Effector memory CD4-positive, alpha-beta T cell (primary cell): ENCODE measurements at places on chromosomes 6 and 20.

DNA sequence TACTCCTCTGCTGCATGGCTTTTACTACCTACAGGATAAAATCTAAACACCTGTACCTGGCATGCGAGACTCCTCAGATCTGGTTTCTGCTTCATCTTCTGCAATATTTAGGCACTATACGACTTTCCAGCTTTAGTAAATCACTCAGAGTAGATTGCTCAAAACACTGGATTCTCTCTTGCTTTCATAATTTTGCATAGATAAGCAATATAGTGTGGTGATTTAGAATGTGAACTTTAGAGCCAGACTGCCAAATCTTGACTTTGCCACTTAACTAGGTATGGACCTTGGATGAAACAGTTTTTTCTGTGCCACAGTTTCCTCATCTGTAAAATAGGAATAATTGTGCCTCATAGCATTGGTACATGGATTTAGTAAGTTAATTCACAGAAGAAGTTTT, 28.9 kb downstream of the CEP57L1 start:
- no peak for DNase-seq

- no peak for DNase-seq
Observed at GRCh38 chr6:64717281-64717680, 989.7 kb downstream of the EYS start.

DNA sequence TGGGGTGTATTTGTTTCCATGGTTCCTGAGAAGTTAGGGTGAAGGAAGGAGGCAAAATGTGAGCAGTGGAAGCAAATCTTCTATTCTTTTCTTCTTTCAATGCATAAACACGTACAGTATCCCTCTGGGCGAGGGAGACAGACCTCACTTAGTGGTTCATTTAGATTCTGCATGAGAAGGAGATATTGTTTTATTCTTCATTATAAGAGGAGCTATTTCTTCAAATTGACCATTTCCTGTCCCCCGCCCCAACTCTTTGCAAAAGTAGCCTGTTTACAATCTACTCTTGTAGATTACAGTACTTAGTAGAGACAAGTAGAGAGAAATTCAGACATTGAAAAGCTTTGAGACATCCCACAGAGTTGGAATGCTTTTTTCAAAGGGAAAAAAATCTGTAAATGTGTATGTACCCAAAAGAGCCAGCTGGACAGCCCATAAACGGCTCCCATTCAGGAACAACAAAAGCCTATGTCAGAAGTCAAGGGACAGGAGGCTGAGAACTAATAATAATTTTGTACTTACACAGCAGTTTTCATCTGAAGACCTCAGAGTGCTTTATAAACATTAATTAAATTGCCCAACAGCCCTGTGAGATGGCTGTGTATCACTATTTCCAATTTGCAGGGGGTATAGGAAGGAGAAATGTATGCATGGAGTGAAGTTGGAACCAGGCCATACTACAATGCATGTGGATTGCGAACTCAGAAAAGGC, 23.9 kb downstream of the CD83 start:
- no peak for DNase-seq

GRCh38 chr6:107817784-107818183, 6.3 kb downstream of the SCML4 start:
- DNase-seq, result no peak

GRCh38 chr6:125537090-125537489, 212.3 kb upstream of the HEY2 start:
- DNase-seq, result no peak

DNA sequence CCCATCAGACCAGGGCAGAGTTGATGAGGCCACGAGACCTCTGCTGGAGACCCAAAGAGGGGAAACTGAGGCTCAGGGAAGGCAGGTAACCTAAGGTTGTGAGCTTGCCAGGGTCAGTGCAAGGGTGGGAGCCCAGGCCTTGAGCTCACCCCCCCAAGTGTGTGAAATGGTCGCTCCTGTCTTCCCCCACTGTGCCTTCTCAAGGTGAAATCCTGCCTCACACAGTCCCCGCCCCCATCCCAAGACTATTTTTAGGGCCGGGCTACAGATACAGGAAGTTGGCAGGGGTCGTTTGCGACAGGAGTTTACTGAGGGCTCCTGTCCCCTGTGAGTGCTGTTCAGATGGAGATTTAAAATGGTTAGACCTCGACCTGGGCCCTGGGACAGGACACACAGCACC, 18.7 kb upstream of the GATA5 start:
- no peak for DNase-seq

DNA sequence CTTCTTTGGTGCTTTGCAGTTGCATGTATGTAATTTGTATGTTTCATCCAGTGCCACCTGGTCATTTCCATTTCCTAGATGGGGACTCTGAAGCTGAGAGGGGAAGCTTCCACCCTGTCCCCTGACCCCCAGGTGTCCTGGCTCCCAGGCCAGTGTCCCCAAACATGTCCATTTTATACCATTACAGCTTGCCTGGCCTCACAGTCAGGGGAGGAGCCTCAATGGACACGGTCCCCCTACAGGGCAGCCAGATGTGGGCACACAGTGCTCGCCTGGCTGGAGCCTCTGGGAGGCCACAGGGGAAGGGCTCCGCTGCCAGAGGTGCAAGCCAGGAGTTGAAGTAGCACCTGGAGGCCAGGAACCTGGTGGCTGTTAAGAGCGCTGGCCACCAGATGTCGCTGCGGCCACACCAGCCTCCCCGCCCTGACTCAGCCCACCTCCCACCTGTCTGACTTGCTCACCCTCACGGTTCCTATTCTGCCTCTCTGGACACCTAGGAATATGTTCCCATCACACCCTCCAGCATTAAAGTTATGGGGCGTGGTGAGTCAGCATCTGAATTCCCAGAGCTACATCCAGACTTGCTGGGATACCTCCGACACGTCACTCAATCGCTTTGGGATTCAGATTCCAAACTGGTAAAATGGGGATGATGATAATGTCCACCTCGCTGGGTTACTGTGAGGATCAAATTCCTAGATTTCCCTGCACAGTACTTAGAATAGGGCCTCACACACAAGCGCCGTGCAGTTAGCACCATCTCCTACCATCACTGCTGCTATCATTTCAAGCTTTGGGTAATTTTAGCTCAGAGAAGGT, 107.4 kb downstream of the SULF2 start:
- no peak for DNase-seq

GRCh38 chr20:37390891-37391525, 45.1 kb downstream of the SRC start:
- DNase-seq, result no peak

- no peak for DNase-seq
Observed at GRCh38 chr20:33061658-33062028, 7.9 kb downstream of the BPIFB3 start.

DNA sequence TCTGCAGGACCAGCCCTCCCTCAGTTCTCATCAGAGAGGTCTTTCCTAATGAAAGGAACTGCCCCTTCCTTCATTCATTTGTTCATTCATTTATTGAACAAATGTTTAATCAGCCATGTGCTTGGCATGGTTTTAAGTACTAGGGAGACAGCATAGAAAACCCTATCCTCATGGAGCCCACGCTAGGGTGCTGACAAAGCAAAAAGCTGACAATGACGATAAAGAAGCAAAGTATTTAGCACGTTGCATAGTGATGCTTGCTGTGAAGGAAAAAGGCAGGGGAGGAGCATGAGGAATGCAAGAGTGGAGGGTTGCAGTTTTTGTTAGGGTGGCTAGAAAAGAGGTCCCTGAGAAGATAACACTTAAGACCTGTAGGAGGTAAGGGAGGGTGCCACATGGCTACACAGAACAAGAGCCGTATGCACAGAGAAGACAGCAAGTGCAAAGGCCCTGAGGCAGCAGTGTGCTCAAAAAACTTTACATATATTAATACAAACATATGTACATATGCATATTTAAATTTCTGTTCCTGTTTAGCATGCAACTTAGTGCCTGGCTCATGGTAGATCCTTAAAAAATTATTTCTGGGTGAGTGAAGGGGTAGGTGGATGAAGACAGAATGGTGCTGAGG, 98.9 kb downstream of the EYA2 start:
- DNase-seq, result no peak

- DNase-seq, result no peak
Observed at GRCh38 chr6:27121640-27122039, 125.9 kb upstream of the PRSS16 start.

- no peak for DNase-seq
Observed at GRCh38 chr6:132907914-132908313, 93.5 kb downstream of the RPS12 start.

- DNase-seq, result no peak
Observed at GRCh38 chr20:59182401-59183044, 18.9 kb downstream of the ZNF831 start.

- no peak for DNase-seq
Observed at GRCh38 chr6:33978412-33979150, 167.3 kb downstream of the GRM4 start.
